Stimulated activated CD8-positive, alpha-beta memory T cell treated with anti-CD3 and anti-CD28 coated beads, Interleukin-12 subunit alpha, Interleukin-12 subunit beta, amount 100 ng/mL, for 1 hour (primary cell): ENCODE measurements at places on chromosomes 7 and 10.

DNA sequence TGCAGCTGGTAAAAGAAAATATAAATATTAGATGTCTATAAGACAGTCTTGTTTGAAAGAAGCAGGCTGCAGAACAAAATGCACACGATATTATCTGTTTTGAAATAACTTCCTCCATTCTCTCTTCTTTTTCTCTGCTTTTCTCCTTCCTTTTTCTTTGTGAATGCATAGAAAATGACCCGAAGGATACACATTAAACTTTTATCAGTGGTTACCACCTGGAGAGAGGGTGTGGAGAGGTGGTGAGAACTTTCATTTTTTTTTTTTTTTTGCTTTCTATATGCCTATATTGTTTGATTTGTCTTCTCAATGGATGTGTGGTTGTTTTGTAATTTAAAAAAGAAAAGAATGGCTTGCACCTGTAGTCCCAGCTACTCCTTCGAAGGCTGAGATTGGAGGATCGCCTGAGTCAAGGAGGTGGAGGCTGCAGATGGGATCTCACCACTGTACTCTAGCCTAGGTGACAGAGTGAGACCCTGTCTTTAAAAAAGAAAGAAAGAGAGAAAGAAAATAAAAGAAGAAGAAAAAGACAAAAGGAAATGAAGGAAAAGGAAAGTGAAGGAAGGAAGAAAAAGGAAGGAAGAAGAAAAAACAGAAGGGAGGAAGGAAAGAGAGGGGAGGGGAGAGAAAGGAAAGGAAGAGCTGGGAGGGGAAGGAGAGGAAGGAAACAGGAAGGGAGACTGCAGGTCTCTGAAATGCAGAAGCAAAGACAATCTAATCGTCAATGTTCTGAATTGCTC, 64.4 kb downstream of the SAMD9 start:
- no peak for DNase-seq

GRCh38 chr7:36304099-36304425, 85.6 kb upstream of the ANLN start:
- DNase-seq: no peak

GRCh38 chr10:26214004-26214403, 2.6 kb upstream of the GAD2 start:
- DNase-seq: no peak

GRCh38 chr7:1218541-1219165, 14.0 kb upstream of the UNCX start:
- no peak for DNase-seq

- DNase-seq: no peak
These were observed 38.3 kb downstream of the JAKMIP3 start for GRCh38 chr10:132104062-132104461.

- peak; percentile 21 for DNase-seq
These were observed 85.8 kb upstream of the PRKCQ start for GRCh38 chr10:6665847-6666246.

DNA sequence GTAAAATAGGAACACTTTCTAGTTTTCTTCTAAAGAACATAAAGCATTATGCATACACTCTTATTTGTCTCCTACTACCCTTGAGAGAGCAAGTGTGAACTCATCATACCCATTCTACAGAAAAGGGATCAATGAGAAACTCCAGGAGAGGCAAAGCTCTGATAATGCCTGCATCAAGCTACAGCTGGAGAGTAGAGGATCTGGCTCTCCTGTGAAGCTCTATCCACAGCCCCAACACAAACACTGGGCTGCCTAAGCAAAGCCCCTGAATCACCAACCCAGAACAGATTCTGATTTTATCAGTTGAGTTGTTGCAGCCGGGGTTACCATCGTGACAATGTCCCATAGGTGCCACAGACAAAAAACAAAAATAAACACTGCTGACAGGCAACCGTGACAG, 74.9 kb downstream of the NUDCD3 start:
- DNase-seq: no peak

DNA sequence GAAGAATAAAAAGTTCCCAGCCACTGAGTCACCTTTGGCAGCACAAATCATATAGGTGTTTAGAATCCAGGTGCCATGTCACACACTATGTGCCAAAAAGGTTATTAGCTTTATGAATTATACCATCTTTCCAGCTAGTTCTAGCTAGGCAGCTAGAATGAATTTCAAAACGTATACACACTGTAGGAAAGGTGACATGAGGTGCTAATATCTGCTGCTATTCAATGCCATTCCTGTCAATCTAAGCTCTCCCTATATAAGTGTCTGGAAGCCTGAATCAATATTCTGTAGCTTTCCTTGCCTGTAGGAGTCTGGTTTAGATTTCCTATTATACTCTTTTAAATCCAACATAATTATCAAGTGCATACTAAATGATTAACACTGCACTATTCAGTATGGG, 868.6 kb downstream of the GATA3 start:
- no peak for DNase-seq

DNA sequence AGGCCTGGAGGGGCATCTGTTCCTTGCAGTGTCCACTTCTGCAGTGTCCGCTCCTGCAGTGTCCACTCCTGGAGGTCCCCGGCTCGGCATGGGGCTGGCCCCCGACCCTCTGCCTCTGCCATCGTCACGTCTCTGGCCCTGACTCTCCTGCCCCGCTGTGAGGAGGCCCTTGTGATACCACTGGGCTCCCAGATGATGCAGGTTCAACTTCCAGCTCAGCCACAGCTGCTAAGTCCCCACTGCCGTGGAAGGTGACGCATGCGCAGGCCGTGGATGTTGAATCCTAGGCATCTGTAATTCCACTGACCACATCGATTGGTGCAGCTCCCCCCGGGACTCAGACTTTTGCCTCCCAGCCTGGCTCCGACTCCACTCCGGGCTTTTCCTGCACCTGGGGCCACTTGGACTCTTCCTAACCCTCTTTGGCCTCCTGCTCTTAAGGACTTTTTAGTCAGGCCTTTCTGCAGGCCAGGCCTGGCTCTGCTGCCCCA, 95.1 kb downstream of the GLRX3 start:
- no peak for DNase-seq

- no peak for DNase-seq
These were observed 25.4 kb downstream of the AIFM2 start for GRCh38 chr10:70106958-70107791.

DNA sequence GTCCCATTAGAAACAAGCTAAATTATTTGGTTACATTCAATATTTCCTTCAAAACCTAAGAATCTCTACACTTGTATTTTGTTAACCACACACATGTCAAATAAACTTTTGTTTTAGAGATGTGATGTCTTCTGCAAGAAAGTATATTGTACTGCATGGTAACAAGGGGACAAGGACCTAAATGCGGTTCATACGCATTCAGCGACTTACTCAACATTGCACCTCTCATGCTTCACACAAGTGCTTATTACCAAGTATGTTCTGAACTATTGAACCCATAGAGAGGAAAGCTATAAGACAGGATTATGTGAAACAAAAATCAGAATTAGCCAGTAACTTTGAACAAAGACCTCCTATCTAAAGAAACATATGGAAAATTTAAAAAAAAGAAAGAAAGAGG, 68.3 kb downstream of the CREB5 start:
- no peak for DNase-seq

DNA sequence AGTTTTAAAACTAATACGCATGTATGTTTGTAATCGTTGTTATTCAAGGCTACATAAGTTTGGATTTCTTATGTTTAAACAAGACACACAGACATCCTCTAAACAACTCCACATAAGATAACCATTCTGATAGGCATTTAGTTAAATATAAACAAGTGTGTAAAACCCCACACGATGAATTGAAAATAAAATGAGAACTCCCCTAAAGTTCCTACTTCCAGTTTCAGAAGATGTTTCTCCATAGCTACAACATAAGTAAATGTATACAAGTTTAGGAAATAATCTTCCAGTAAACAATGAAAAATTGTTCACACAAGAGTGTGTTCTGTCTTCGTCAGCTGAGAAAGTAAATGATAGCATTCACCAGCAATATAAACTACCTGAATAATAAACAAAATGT, 246.8 kb downstream of the RNLS start:
- no peak for DNase-seq

DNA sequence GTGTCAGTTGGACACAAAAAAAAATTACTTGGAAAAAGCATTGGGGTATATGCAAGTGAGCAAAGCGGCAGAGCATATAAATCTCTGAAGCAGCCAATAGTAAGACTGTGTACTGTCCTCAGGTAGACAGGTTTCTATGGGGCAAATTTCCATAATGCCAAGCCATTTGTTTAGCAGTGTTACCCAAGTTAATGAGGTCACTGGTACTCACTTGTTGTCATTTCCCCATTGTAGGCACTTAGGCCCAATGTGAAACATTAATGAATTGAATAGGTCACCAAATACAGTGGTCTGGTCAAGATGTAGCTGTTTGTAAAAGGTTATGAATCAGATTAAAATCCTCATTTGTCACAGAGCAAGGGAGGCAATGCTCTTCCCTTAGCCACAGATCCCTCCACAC, 27.5 kb downstream of the HOXA1 start:
- DNase-seq: no peak

DNA sequence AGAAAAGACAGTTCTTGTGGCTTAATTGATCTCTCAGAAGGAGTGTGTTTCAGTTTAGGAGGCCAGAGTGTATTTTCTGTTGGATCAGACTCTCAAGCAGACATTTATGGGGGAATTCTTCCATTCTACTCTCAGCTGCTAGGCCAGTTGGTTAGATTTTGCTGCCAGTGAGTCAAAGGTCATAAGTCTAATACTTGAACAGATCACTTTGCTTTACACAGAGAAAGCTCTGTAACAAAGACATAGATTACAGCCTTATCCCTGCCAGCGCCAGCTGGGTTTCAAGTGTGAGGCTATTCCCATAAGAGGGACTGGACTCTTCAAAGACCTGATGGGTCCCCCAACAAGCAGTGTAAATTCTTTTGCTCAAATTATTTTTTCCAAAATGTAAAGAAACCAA, 145.6 kb upstream of the SEMA3C start:
- no peak for DNase-seq

GRCh38 chr10:127932521-127933270, 25.8 kb downstream of the PTPRE start:
- DNase-seq: no peak

DNA sequence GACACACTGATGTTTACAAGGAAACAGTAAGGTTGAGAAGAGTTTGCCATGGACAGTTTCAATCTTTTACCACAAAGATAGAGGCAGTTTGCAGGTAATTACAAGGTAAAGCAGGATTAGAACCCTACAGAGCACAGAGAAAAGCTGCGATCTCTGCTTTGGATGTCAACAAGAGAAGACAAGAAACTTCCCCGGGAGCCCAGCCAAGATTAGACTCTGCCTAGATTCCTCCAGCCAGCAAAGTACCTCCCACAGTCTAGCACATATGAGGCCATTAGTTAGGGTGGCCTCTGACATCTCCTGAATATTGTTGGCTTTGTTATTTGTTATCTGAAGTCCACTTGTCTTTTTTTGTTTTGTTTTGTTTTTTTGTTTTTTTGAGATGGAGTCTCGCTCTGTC, 178.1 kb downstream of the CALN1 start:
- DNase-seq: no peak

DNA sequence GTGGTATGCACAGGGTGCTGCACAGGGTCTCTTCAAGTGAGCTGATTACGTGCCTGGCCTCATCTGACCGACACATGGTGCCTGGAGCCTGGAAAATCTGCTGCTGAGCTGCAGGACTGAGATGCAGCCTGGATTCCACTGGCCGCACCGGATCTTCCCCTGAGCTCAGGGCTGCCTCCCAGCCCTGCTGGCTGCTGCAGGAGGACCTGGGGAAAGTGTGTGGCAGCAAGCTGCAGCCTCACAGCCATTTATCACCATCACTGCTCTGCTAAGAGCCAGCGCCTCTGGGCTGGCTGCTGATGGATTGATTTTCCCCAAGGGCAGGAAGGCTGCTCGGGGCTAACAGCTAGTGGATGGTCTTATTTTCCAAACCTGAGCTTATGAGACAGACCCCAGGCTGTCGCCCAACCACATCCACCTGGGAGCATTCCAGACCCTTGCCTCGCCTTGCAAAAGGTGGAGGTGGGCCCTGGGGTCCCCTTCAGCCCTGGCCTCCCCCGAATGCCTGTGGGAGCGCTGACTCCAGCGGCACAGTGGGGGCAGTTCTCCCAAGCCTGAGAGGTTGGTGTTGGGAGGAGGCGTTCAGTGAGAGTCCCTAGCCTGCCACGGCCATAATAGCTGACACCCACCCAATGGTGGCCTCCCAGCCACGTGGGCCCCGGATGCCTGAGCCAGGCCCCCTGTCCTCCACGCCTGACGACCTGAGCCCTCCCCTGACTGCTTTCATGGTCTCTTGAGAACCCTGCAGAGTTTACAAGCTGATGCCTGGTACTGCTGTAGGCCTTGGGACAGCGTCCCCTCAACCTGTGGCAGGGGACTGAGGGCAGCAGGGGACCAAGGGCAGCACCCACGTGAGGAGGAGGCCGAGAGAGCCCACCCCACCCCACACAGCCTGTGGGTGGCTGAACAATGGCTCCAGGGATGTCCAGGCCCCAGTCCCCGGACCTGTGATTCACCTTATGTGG, 38.2 kb downstream of the STK32C start:
- DNase-seq: no peak

DNA sequence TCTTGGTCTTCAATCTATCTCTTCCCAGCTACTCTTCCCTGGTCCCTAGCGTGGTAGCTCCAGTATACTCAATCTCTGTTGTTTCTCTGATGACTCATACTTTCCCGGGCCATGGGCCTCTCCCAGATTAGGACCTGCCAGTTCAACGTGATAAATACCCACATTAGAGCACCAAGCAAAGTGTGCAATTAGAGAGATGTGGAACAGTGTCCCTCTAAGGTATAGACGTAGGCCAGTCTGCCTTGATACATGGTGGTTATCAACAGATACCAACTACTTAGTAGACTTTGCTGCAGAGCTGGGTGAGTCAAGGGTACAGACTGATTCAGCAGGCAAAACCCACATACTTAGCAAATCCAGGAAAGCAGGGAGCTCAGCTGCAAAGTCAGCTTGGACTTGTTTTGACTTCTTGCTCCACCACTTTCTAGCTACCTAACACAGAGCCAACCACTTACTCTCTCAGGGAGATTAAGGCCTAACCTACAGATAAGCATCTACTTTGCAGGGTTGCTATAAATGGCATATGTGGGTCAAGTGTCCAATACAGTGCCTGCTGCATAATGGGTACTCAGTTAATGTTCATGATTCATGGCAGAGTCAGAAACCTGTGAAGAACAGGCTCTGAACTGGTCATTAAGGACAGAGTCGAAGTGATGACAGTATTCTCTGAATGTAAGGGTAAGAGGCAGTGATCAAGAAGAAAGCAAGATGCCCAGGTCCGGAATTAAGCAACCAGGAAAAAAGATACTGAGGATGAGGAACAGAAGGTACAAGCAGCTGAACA, 176.1 kb downstream of the CHN2 start:
- DNase-seq: no peak

GRCh38 chr10:80542053-80542452, 4.4 kb downstream of the SH2D4B start:
- no peak for DNase-seq
